SK-N-SH (cell line): ENCODE measurements at places on chromosomes 12 and 14. TPM values are rescaled to one million over a fixed set of nuclear protein-coding genes. Genes with fewer than 3 reads are reported as not detected.

DTX1 gene
- polyA plus RNA-seq: 0.72 and 1.0 TPM in 2 replicates

- no peaks in the 10 kb centered on the region for H3K4me1 ChIP-seq
- no peak overlapping the region for H3K4me3 ChIP-seq
- H3K27ac ChIP-seq: peak overlapping the region; percentile 29
- no peak for DNase-seq
- H3K27me3 ChIP-seq: no peaks in the 10 kb centered on the region
- H3K36me3 ChIP-seq: no peaks in the 10 kb centered on the region
Observed at GRCh38 chr12:42742716-42743115, 153.2 kb upstream of the PRICKLE1 start.

DNA sequence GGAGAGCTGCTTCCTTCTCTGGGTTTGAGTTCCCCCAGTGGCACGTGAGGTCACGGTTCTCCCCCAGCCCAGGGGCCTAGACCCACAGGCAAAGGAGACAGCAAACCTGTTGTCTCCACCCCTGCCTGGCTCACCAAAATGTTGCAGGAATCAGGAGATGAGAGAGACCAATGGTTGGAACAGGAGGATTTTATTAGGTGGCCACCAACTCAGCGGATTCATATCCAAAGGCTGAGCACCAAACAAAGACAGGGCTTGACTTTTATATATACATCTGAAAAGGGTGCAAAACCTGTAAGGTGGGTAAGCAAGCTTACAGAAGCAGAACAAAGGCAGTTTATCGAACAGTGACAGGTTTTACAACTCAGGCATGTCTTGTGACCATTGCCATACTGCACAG lies 9.2 kb upstream of the ADAM21 start:
- no peak overlapping the region for H3K4me3 ChIP-seq
- DNase-seq: no peak
- H3K36me3 ChIP-seq: no peaks in the 10 kb centered on the region
- no peaks in the 10 kb centered on the region for H3K4me1 ChIP-seq

DNA sequence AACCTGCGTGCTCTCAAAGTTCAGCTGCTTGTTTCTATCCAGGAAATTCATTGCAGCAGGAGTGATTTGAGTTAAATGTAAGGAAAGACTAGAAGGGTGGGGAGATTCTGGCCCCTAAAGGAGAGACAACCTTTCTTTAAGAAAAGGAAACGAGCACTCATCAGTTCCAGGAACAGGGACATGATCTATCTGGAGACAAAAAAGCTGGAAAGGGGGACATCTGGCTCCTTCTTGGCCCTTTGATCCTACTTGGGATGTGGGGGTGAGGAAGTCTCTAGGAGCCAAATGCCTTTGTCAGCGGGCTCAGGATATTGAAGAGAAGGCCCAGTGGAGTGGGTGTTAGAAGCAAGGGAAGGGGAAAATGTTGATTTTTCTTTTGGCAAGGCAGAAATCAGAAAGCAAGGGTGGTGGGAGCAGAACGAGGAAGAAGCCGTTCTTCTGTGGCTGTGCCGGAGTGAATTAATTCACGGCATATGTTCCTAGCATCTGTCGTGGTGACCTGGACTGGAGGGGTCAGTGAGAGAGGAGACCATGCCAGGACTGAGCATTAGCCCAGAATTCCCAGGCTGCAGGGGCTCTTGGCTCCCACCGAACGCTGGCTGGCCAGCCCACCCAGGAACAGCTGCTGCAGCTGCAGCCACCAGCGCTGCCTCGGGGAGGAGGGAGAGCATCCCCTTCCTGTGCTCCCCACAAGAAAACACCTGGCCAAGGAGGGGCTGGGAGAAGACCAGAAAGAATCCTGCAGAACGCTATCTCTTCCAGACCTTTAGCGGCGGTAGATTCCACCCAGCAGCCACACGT lies 62.8 kb upstream of the GPATCH2L start:
- no peak overlapping the region for H3K4me3 ChIP-seq
- DNase-seq: no peak

DNA sequence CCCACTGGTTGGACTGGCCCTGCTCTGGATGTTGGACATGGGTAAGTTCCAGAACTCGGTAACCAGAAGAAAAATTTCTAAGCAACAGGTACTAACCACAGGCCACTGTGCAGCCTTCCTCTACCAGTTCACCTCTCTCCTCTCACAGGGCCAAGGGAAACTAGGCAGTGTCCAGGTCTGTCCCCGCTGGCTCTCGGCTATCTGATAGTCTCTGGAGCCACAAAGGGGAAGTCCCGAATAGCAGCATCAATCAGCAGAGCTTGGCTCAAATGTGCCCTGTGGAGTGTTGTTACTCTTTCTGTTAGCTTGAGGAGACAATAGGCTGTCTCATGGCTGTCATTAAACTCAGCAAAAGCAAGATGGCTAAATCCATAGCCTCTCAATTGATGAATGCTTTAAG lies 73.2 kb downstream of the TSPAN11 start:
- H3K4me1 ChIP-seq: peaks cover 7% of the 10 kb centered on the region; the same call in 1 of the 2 replicates
- no peak overlapping the region for H3K4me3 ChIP-seq
- no peaks in the 10 kb centered on the region for H3K27me3 ChIP-seq
- DNase-seq: no peak
